H4 (cell line): ENCODE measurements at places on chromosomes 7 and 10.

DNA sequence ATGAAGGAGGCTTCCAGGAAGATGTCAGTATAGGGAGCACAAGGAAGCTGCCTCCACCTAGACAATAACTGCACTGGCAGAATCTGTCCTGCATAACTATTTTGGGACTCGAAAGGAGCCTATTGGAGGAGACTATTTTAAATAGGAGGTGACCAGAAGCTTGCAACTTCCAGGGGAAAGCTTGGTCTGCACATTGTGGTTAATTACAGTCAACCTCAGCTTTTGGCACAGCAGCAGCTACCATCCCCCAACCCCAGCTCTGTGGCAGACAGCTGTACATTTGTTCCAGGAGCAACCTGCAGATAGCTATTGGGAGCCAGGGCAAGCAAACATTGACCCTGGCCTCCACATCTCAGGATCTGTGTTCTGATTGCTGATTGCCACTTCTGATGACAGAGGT is 46.3 kb upstream of the NANOS1 start:
- DNase-seq, result peak; percentile 69

DNA sequence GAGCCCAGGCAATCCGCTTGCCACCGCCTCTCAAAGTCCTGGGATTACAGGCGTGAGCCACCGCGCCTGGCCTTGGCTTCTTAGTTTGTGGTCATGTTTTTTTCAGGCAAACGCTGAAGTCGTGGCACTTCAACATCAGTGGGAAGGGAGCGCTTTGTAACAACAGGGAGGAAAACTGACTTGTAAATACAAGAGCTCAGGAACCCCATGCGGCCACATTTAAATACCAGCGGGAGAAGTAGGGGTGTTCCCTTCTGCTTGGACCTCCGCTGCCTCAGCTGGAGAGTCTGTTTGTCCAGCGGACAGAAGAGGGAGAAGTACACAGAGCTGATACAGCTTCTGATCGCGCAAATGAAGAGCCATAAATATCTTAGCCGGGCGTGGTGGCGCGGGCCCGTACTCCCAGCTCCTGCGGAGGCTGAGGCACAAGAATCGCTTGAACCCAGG is 108.7 kb upstream of the KMT2C start:
- DNase-seq, result no peak

- DNase-seq, result peak; percentile 83
Observed at GRCh38 chr7:100827330-100828226, at the start of gene EPHB4. Gene EPHB4, minus strand, starts transcription at chr7:100827523. Its CDS starts 493 bp downstream, at chr7:100827030.

DNA sequence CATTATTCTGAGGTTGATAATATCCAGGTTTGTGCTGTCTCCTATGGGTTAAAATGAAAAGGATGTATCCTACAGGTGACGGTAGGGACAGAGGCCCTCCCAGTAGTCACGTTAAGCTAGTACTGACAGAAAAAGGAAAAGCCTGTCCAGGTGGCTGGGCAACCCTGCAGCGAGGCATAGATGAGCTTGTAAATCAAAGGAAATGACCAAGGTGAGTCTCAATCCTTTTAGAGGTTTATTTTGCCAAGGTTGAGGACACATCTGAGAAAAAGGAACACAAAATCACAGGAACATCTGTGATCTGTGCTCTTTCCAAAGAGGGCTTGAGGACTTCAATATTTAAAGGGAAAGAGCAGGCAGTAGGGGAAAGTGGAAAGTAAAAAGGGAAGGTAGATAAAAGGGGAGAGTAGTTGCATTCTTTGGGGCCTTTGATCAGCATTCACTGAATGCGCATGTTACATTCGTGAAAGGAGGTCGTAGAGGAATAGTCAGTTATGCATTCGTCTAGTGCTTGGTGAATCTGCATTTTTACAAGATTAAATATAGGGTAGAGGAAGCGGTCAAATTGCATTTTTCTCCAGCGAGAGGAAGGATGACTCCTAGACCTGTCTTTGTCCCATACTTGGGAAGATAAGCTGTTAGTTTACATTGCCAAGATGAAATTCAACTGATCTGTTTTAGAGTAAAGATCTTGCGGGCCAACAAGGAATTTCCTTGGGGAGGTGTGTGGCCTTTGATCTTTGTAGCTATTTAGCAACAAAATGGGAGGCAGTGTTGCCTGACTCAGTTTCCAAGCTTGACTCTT is 884 bp upstream of the GSTO1 start:
- DNase-seq, result no peak

DNA sequence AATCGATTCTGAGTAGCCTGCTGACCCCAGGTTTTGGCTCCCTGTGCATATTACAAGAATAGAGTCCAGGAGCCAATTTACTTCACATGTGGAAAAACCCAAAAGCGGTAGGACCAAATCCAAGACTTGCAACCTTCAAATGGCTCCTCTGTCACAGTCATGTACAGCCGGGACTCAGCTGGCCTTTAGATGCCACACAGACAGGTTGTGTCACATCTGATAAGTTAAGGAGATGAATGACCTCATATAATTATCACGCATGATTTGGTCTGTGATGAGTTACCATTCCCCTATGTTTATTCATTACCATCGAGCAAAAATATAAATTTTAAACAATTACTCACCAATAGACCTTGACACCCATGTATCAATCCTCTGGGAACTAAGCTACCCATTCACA is 14.2 kb downstream of the CACNA2D1 start:
- peak; percentile 25 for DNase-seq

GRCh38 chr7:96178581-96178980 is 143.3 kb downstream of the SLC25A13 start:
- no peak for DNase-seq

GRCh38 chr10:17838080-17838648 is 29.0 kb downstream of the MRC1 start:
- DNase-seq, result no peak

DNA sequence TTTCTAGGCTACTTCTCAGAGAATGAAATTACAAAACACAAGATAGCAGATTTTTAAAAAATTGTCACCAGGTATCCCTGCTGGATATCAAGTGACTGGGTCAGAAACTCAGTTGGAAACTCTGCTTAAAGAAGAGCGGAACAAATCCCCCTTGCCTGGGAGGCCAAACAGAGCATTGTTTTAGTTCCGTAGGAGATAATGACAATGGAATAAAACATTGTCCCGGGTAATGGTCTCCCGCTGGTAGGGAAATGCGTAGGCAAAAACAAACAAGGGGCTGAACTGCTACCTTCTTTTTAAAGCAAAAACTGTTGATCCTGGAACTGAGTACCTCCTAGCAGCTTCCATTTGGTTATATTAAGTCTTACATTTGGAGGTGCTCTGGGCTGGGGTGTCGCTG is 21.3 kb upstream of the VAX1 start:
- no peak for DNase-seq

DNA sequence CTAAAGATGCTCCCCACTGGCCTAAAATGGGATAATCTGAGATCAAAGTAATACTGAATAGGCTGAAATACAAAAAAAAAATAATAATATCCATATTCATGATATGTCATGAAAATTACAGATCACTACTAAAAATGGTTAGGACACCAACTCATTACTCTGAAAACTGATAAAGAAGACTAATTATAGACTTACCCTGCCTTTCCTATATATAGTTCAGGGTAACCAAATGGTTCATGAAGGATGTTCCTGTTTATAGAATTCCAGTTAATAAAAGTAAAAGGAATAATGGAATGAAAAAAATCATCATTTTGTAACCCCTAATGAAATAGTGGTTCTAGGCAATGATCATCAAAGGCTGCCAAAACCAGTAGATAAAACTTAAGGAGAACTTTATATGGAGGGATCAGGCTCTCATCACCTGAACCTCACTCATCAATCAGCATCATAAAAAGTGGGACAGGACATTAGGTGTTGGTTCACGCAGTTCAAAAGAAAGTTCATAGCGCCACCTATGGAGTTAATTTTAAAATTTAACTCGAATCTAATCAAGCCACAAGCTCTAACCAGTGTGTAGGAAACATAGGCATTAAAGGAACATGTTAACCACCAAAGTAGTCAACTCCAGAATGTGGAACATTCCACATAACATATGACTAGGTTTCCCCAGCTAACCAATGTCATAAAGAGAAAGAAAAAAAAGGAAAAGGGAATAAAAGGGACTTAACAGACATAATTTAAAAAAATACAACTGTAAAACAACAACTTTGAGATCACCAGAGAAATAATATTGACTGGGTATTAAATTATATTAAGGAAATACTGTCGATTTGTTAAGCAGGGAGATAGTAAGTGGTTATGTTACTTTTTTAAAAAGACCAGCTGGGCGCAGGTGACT is 35.7 kb downstream of the P4HA1 start:
- DNase-seq, result peak; percentile 13

- DNase-seq, result peak; percentile 89
Observed at GRCh38 chr7:28830846-28831245, 127.3 kb downstream of the TRIL start.

DNA sequence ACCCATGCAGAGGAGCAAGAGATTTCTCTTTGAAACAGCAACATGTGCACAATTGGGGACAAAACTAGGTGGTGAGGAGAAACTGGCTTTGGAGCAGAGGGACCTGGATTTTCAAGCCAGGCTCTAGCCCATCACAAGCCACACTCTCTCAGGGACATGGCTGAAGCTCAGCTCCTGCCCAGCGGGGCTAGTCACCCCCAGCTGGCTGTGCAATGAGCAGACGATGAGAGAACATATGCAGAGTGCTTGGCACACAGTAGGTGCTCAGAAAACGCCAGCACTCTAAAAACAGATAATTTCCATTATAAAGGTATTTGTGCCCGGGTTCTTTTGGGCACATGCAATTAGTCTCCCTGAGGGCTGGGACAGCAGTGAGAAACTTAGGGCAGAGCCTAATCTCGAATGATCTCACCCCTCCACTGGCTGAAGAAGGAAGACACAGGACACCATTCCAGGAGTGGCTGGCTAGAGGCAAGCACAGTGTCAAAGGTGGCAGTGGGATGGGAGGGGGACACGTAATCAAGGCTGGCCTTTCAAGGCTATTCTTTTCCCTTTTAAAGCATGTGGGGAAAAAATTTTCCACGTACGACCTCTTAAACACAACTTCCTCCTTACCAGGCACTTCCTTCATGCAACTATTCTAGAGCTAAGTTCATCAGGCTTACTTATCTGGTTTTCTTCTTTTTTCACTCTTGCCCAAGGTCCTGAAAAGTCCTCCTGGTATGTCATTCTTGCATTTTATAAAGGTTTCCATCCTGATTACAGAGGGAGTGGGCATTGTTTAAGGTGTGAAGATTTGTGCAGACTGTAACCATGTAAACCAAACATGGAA is 15.1 kb downstream of the FAM53B start:
- DNase-seq, result no peak

GRCh38 chr7:29499932-29500331 is 63.7 kb upstream of the PRR15 start:
- no peak for DNase-seq

GRCh38 chr10:52135101-52135500 is 179.0 kb upstream of the DKK1 start:
- no peak for DNase-seq

- DNase-seq, result peak; percentile 10
Observed at GRCh38 chr7:142001163-142001874, 5.6 kb downstream of the MGAM start.

GRCh38 chr10:7045891-7046599 is 364.8 kb downstream of the SFMBT2 start:
- no peak for DNase-seq

- no peak for DNase-seq
Observed at GRCh38 chr10:17710181-17710580, 41.8 kb upstream of the TMEM236 start.

- DNase-seq, result no peak
Observed at GRCh38 chr10:62017491-62017870, 116.0 kb downstream of the ARID5B start.

- DNase-seq, result peak; percentile 74
Observed at GRCh38 chr7:19665399-19666008, 43.3 kb downstream of the POLR1F start.

- DNase-seq, result no peak
Observed at GRCh38 chr7:139871820-139872219, 42.8 kb downstream of the TBXAS1 start.

DNA sequence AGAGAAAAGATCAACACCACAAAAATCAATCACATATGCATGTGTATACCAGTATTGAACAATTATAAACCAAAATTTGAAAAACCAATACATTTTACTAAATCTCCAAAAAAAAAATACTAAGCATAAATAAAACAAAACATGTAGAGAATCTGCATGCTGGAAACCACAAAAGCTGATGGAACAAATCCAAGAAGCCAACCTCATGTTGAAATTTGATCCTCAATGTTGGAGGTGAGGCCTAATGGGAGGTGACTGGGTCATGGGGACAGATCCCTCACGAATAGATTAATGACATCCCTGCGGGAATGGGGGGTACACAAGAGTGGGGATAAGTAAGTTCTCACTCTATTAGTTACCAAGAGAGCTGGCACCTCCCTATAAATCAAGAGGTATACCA is 82.5 kb downstream of the OAT start:
- DNase-seq, result no peak

GRCh38 chr10:68987611-68988010 is 992 bp upstream of the KIFBP start:
- no peak for DNase-seq

DNA sequence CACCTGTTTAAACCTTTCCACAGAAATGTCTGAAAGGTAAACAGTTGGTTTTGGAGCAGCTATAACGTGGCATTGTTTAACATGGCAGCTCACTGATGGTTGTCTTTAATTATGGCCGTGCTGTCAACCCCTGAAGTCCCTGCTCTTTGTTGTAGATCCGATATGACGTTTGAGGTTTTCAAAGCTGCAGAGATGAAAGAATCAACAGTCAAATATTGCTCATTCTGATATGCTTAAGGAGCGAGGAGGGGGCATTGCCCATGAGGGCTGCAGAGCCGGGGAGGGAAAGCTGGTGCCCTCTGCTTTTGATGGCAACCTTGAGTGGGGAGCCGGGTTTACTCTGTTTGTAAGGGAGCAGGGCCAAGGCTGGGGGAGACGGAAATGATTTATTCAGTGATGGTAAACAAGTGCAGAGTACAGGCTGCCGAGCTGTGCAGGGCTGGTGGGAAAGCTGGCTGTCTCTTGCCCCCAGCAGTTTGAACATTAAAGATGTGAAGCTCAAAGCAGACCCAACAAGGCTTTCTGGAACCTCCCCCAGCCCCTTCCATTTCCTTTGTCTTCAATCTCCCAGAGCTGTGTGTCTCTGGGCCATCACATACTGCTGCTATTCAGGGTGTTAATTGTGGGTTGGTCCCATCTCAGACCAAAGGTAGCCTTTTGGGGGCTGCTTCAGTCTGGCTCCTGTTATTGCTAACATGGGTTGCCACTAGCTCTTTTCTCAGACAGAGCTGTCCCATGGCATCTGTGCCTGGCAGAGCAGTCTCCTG is 345.5 kb downstream of the LRMDA start:
- no peak for DNase-seq

- DNase-seq, result no peak
Observed at GRCh38 chr10:132404911-132405462, 8.0 kb downstream of the PWWP2B start.

- DNase-seq, result no peak
Observed at GRCh38 chr10:86333826-86334487, 32.6 kb downstream of the GRID1 start.

DNA sequence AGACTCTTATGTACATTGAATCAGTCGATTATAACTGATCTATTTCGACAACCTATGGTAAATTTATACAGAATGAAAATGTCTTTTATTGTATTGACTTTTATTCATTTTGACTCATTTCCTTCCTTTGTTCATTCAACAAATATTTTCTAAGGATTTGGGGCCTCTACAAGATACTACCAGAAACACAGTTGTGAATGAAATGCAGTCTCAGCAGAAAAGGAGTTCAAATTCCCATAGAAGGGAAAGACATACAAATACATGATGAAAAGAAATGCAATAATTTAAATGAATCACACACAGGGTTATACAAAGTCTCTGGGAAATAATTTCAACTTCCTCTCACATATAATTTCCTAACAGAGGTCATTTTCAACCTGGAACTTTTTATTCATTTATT is 134.0 kb upstream of the SEMA3A start:
- DNase-seq, result no peak

- DNase-seq, result no peak
Observed at GRCh38 chr7:131021460-131021859, 287.5 kb upstream of the KLF14 start.
